ENCODE measurements at places on chromosomes 3 and 15. TPM values are rescaled to one million over a fixed set of nuclear protein-coding genes. Genes with fewer than 3 reads are reported as not detected.

The SLC28A1 gene
- not detected for total RNA-seq

The HCLS1 gene
- total RNA-seq: 305 TPM

The MAGEL2 gene
- not detected for total RNA-seq

The IREB2 gene
- 60.0 TPM for total RNA-seq

The ACKR4 gene
- not detected for total RNA-seq

The ACSBG1 gene
- total RNA-seq: 0.28 TPM

The UBAP1L gene
- total RNA-seq: 4.7 TPM

The OXSM gene
- 10.7 TPM for total RNA-seq

The CCR4 gene
- total RNA-seq: 42.1 TPM

The CXCR6 gene
- total RNA-seq: 109 TPM

The CSTA gene
- total RNA-seq: not detected

The GP9 gene
- total RNA-seq: not detected

The CHCHD4 gene
- 19.7 TPM for total RNA-seq

The TMEM108 gene
- total RNA-seq: not detected

The RNU5B-1 gene
- total RNA-seq: not detected

The GABRA5 gene
- total RNA-seq: not detected

The IL12A gene
- 0.63 TPM for total RNA-seq

The TPRG1 gene
- total RNA-seq: 10.5 TPM

The PDZRN3 gene
- not detected for total RNA-seq

The CD200 gene
- total RNA-seq: 3.6 TPM

The KLHL25 gene
- total RNA-seq: 4.3 TPM

The MNS1 gene
- 0.44 TPM for total RNA-seq

The MLF1 gene
- total RNA-seq: 2.4 TPM

The SHC4 gene
- 9.8 TPM for total RNA-seq

The SNUPN gene
- total RNA-seq: 25.8 TPM

The ZNF502 gene
- 1.3 TPM for total RNA-seq

The LTF gene
- total RNA-seq: not detected

The DENND6A gene
- total RNA-seq: 22.3 TPM

The CCDC39 gene
- total RNA-seq: not detected

The TMC3 gene
- total RNA-seq: not detected

The PRSS50 gene
- total RNA-seq: not detected

The POC1A gene
- total RNA-seq: 29.3 TPM

The DNAH12 gene
- 0.06 TPM for total RNA-seq

The MELTF gene
- 3.3 TPM for total RNA-seq

The CAMKV gene
- total RNA-seq: not detected

The PARP16 gene
- 19.7 TPM for total RNA-seq

The GOLGA8K gene
- 0.68 TPM for total RNA-seq

The TRH gene
- not detected for total RNA-seq

The DLL4 gene
- not detected for total RNA-seq

The SH2D7 gene
- total RNA-seq: 0.28 TPM

The LRRK1 gene
- 1.2 TPM for total RNA-seq

The WNT7A gene
- not detected for total RNA-seq

The SPATA12 gene
- total RNA-seq: not detected

The USP50 gene
- total RNA-seq: not detected

The WNT5A gene
- total RNA-seq: not detected

The IL16 gene
- total RNA-seq: 118 TPM

The FOXB1 gene
- 1.2 TPM for total RNA-seq

The CRABP1 gene
- not detected for total RNA-seq

The KBTBD13 gene
- total RNA-seq: not detected

The MED12L gene
- 3.2 TPM for total RNA-seq

All from activated CD8-positive, alpha-beta memory T cell treated with anti-CD3 and anti-CD28 coated beads, Interleukin-2, amount 10 ng/mL, durations not matched to agents 7 days and 5 days (primary cell).